ENCODE measurements at places on chromosomes 16 and 17.
A peak's percentile ranks its signal among the peaks of the same experiment; 100 is the strongest.

DNA sequence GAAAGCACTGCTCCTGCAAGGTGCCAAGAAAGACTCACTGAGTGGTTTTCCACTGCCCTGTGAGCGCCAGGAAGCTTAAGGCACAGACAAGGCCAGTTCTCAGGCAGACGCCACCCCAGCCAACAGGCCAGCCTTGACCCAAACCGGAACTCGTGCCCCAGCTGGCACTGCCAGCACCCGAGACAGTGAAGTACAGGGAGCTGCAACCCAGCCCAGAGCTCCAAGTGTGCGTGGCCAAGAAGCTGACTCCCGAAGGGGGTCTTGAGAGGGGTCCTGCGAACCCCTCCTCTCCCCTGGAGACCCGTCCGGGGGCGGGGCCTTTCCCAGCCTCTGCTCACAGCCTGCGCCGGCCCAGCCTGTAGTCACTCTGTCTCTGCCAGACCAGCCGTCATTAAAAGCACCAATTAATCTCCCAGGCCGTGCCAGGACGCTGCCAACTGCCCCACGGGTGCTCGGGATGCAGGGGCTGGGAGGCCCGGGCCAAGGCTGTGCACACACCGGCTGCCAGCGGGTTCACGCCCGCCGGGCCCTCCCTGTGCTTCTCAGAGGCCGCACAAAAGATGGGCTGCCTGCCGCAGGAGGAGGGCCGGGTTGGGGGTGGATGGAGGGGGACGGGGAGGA lies 4.4 kb upstream of the SOX8 start:
- DNase-seq, result no peak

DNA sequence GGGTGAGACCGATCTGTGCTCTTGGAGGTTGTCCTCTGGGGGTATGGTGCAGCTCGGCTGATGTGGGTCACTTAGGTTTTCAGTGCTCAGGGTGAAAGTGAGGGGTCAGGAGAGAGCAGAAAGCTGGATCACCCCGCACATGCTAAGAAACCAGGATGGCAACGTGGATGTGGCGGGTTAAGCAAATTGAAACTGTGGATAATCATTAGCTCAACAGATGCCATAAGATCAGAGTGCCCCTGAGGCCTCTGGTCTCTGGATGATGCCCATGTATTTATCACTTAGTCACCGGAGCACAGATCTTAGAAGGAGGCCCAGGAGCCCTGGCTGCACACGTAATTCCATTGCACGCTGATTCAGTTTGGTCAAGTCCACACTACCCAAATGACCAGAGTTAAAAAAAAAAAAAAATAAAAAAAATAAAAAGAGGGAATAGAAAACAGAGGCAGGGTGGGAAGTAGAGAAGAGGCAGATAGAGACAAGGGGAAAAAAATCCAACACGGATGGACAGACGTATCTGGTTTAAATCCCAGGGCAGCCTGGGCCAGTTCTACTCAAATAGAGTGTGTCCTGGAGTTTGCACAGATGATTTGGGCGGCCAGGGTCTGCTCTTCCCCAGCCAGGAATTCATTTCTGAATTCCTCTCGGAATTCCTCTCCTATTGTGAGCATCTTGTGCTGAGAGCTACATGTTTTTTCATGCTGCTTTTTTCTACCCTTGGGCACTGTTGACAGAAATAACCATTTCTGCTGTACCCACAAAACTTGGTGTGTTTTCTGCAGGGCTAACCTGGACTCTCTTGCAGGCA lies 378.3 kb downstream of the CPPED1 start:
- DNase-seq, result no peak

GRCh38 chr17:48734333-48735061 lies 5.9 kb upstream of the HOXB13 start:
- no peak for DNase-seq

- DNase-seq, result no peak
Observed at GRCh38 chr16:86549076-86549892, 5.8 kb downstream of the MTHFSD start.

DNA sequence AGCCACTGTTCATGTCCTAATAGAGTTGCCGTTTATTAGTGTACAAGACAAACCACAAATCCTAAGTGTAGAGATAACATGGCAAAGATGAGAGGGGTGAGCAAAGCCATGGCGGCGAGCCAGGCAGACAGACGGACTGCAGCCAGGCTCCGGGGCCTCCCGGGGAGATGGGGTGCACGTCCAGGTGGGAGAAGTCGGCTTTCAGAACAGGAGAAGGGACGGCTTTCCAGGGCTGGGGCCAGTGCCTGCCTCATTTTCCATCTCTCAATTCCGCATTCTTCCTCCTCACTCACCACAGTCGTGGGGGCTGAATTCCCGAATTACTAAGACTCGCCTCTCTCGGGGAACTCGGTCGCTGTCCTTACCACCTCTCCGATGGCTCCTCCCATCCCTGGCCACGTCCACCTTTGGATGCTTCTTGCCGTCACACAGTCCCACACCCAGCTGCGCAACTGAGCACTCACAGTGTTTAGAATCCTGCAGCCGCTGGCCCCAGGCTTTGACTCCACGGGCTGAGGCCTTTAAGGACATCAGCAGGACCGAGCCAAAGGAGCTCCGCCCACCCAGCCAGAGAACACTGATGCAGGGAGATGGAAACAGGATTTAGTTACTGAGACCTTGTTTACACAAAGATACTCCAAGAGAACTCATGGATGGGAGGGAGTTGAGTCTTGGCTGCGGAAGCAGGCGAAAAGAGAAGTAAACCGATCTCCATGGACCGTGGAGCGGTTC lies 59.7 kb downstream of the RNF112 start:
- DNase-seq, result no peak

DNA sequence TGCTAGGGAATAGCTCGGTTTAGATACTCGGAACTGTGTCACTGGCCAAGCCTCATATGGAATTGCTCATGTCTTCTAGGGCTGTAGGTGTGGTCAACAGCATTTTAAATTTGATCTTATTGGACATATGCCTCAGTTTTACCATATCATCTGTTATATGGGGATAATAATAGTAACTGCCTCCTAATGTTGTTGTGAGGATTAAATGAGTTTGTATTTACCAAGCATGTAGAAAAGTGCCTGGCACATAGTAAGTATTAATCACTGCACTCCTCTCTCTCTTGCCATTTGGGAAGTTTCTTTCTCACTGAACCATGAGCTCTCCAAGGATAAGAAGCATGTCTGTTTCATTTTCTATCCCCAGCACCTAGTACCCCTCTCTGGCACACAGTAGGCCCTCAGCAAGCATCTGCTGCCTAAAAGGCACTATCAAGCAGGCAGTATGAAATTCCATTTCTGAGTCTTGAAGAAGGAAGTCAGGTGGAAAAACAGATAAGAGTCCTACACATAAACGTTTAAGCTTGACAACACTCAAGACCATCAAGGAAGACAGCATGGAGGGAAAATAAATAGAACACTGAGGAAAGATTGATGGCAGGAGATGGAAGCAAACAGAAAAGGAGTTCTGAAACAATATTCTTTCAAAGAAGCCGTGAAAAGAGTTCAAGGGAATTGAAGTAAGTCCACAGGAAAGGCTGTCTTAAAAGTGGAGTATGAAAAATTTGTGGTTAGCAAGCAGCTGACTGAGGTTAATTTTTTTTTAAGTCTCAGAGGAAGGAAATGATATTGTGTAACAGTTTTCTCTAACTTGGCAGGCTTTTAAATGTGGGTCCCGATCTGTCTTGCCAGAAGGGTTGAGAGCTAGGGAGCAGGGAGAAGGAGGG lies 2.2 kb upstream of the ATP6V0A1 start:
- peak; percentile 80 for DNase-seq
